ENCODE measurements at places on chromosomes 16 and 17. TPM values are rescaled to one million over a fixed set of nuclear protein-coding genes. Genes with fewer than 3 reads are reported as not detected.

The ABCC11 gene
- 0.59 TPM for polyA plus RNA-seq

The CACNG1 gene
- polyA plus RNA-seq: 1.6 TPM

The ABCA9 gene
- 5.9 TPM for polyA plus RNA-seq

The NOTUM gene
- 0.82 TPM for polyA plus RNA-seq

The CIITA gene
- polyA plus RNA-seq: 2.1 TPM

The SOX15 gene
- polyA plus RNA-seq: 17.2 TPM

The KRTAP3-1 gene
- polyA plus RNA-seq: not detected

The TEKT5 gene
- polyA plus RNA-seq: 0.51 TPM

The SULT1A2 gene
- 2.6 TPM for polyA plus RNA-seq
